ENCODE measurements at places on chromosomes 2 and 18. TPM values are rescaled to one million over a fixed set of nuclear protein-coding genes. Genes with fewer than 3 reads are reported as not detected.

DNA sequence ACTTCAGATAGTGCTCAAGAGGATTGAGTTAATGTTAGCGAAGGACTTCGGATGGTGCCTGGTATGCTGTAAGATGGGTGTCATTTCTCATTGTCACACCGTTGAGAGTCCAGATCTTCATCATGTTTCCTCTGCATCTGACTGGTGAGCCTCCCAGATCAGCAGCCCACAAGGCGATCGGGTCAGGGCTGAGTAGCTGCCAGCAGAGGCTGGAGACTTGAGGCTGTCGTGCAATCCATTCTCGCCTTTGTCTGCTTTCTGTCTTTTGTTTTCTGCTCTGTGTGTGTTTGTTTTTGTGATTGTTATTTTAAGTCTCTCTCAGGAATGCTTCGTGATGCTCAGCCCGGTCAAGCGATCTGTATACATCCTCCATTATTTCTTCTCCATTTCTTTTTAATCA, 95.8 kb downstream of the TGOLN2 start:
- DNase-seq = no peak

The IL1RL1 gene
- 102 TPM for polyA plus RNA-seq

The DNAH7 gene
- polyA plus RNA-seq = 3.8 TPM

The FSHR gene
- polyA plus RNA-seq = not detected

The TUBA4B gene
- polyA plus RNA-seq = 15.4 TPM

DNA sequence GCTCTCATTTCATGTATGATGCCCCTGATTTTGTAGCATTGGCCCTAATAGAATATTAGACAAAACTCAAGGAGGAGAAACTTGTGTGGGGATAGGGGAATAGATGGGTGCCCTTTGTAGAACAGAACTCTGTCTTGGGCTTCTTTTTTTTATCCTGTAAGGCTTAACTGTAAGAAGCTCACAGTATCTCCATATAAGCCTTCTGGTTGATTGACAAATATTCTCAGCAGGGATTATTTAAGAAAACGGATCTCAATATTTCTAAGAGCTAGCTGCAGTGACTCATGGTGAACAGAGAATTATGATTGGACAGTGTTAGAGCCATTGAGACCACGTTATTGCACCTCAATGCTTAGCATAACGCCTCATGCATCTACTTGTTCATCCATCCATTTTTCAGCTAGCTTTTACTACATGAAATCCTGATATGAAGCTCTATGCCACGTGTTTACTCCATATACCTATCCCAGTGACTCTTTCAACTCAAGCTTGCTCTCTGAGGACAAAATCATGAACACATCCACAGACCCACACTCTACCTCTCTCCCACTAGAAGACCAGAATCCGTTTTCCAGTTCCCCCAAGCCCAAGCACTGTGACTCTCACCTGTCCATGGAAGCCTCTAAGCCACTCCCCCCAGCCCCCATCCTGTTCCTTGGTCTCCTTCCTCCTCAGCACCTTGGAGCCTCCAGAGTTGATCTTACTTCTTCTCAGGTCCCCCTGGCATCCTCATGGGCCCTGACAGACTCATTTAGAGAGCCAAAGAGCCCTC, 99.2 kb downstream of the BCL2L11 start:
- no peak for DNase-seq

DNA sequence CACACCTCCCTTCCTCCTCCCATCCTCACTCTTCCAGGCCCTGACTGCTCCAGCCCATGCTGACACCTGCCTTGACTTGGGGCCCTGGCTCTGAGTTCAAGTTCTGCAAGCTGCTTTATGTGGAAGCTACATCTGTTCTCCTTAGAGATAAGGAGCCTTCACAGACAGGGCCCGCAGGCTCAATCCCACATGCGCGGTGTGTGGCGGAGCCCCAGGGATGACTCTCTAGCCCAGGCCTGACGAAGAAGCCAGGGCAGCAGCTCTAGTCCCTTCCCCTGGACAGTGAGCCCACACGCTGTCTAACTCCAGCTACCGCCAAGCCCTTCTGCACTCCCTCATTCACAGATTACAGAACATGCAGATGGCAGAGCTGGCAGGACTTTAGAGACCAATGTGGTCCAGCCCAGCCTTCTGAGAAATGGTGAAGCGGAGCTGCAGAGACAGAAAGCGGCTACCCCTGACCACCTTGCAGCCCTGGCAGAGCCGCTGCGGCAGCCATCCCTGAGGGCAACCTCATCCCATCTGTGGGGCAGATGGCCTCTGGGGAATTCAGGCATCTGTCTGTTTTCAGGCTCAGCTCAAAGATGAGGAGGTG, 304.3 kb downstream of the CELF4 start:
- no peak for DNase-seq

- DNase-seq = no peak
Observed at GRCh38 chr18:42105394-42105793, 150.4 kb downstream of the PIK3C3 start.

DNA sequence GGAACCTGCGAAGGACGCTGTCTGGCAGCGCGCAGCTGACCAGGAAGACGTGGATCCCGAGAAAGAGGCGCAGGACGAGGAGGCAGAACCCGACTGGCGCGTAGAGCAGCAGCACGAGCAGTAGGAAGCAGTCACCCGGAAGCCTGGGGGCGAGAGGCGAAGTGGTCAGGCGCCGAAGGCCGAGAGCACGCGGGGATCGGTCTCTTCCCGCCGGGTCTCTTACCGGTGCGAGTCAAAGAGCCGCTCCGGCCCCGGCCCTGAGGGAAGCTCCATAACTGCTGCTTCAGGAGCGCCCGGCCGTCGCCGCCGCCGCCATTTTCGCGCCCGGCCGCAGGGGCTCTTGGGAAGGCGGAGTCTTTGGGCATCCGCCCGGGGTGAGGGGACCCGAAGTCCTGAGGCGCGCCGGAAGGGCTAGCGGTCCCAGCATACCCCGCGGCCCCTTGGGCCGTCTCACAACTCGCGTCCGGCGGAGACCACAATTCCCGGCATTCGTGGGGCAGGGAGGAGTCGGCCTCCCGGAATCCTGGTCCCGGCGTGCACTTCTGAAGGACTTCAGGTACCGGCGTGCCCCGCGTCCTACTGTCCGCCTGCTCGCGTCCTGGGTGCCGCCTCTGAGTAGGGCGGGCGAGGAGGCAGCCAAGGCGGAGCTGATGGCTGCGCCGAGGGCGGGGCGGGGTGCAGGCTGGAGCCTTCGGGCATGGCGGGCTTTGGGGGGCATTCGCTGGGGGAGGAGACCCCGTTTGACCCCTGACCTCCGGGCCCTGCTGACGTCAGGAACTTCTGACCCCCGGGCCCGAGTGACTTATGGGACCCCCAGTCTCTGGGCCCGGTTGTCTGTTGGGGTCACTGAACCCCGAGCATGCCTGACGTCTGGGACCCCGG, at the start of the genes AUP1 and HTRA2:
Gene AUP1 (minus strand): TSS at position 350 of the 882 bp plus-strand sequence. CDS start 77 bp downstream, at position 273.
Gene HTRA2 (plus strand): TSS at position 577 of the 882 bp plus-strand sequence. CDS start 74 bp downstream, at position 651.
- DNase-seq = peak; percentile 99

DNA sequence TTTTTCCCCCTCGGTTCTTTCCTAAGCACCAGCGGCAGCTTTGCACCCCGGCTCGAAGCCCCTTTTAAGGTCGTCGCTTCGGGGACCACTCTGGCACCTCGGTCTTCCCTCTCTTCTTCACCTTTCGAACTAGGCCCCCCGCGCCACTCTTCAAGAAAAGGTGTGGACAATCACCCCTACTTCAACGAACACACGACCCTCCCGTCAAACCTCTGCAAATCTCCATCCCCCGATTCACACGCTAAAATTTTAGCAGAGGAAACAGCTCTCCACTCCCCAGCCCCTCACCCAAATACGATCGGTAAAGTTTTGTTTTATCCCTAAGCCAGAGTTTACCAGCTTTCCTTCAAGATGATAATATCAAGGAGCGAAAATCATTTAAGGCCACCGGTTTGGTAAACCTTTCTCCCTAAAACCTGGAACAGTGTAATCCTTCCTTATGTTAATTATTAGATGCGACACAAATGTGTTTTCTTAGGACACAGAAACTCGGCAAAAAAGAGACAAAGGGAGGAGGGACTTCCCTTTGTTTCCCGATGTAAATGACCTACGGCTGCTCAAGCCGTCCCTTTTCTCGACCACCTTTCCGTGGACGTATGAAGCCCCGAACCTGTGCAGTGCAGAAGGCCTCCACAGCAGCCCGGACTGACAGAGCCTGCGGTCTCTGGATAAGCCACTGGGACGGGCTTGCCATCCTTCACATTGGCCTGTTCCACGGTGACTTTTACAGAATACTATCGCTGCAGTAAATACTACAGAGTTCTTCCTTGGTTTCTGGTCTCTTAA, 85.2 kb downstream of the RBMS1 start:
- peak; percentile 50 for DNase-seq

DNA sequence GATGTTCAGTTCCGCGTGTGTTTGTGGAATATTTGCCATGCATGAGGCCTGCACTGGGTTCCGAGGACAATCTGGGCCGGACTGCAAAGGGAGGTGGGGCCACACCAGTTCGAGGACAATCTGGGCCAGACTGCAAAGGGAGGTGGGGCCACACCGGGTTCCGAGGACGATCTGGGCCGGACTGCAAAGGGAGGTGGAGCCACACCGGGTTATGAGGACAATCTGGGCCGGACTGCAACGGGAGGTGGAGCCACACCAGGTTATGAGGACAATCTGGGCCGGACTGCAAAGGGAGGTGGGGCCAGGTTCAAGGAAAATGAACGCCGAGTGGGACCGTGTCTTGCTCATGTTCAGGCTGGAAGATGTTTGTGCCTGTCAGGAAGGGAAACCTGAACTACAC, 97.8 kb upstream of the HDAC4 start:
- DNase-seq = no peak

GRCh38 chr2:119240311-119241204, 16.9 kb downstream of the STEAP3 start:
- DNase-seq = peak; percentile 89

The RNF152 gene
- 37.6 TPM for polyA plus RNA-seq
